Psoas muscle (tissue), 8 donors: ENCODE measurements at places on chromosomes 2 and 18.

DNA sequence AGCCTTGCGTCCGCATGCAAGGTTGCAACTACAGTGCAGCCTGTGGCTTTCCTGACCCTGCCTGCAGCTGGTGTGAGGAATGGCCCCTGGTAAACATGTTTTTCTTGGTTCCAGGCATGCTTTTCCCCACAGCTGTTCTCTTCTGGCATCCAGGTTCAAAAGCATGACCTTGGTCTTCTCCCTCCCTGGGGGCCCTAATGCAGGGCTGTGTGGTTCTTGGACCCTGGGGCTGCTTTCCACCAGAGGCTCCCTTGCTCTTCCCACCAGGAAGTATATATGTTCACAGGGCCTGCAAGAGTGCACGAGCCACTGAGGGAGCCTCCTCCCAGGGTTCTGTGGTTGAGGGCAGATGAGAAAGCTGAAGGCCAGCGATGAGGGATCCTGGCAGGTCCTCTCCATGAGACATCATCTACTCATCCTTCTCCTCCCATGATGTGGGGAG, 125.9 kb downstream of the BCL2L11 start:
- no peak for DNase-seq

DNA sequence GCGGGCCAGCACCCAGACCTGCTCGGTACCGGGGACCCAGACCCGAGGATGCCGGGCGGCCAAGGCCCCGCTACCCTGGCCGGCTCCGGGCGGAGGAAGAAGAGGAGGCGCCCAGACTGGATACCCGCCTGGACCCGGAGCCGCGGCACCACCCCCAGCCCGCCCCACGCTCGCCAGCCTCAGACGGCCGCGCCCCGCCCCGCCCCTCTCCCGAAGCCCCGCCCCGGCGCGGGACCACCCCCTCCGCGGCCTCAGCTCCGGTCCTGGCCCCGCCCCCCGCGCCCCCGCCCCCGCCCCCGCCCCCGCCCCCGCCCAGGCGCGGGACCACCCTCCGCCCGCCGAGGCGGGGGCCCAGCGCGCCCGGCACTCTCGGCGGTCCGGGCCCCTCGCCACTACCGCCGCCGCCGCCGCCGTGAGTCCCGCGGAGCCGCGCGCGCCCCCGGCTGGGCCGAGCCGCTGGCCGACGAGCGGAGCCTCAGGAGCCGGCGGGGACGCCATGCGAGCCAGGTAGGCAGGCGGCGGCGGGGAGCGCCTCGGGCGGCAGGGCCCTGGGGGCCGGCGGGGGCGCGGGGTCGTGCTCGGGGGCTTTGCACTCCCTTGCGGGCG, at the start of gene SH3BP4:
Gene SH3BP4 (plus strand): TSS at position 354 of the 606 bp plus-strand sequence. CDS start 82,986 bp downstream, outside the sequence.
- peak; percentile 82 for DNase-seq

DNA sequence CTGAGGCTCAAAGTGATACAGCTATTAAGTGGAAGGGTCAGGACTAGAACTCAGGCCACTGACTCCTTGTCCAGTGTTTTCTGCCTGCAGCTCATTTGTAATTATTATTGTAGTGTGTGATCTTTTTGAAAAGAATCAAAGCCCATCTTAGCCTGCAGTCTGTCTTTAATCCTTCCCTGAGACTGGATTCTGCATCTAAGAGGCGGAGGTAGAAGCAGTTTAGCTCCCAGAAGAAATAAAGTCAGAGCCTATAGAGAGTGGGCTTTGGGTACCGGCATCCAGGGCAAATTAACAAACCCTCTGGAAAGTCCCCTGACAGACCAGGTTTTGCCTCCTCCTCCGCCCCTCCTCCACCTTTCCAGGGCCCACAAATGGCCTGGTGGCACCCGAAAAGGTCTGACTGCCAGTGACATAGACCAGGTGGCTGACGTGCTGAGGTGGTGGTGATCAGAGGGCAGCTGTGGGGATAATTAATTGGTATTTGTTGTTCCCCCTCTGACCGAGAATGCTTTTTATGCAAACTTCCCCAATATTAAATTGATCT, 2.2 kb upstream of the RAX start:
- no peak for DNase-seq

DNA sequence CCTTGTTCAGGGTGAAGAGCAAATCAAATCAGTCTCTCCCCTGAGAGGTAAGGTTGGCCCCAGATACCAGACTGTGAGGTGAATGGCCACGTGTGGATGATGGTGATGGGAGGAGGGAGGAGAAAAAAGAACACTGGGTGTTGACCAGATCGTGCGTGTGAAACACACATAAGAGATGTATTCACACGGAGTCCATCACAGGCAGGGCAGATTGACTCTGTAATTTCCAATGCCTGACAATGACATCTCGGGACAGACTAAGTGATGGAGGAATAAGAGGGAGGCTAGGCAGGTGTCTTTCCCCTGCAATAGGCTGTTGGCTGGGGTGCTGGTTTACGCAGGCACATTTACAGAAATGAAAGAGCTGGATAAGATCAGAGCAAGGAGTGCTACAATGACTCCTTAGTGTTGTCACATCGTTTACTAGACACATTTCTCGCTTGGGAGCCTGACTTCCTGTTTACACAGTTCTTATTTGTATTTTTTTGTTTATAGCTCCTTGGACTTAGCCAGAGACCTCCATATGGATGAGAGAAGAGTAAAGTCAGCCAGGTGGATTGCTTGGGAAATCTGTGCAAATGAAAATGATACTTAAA, 43.1 kb downstream of the CPO start:
- no peak for DNase-seq

DNA sequence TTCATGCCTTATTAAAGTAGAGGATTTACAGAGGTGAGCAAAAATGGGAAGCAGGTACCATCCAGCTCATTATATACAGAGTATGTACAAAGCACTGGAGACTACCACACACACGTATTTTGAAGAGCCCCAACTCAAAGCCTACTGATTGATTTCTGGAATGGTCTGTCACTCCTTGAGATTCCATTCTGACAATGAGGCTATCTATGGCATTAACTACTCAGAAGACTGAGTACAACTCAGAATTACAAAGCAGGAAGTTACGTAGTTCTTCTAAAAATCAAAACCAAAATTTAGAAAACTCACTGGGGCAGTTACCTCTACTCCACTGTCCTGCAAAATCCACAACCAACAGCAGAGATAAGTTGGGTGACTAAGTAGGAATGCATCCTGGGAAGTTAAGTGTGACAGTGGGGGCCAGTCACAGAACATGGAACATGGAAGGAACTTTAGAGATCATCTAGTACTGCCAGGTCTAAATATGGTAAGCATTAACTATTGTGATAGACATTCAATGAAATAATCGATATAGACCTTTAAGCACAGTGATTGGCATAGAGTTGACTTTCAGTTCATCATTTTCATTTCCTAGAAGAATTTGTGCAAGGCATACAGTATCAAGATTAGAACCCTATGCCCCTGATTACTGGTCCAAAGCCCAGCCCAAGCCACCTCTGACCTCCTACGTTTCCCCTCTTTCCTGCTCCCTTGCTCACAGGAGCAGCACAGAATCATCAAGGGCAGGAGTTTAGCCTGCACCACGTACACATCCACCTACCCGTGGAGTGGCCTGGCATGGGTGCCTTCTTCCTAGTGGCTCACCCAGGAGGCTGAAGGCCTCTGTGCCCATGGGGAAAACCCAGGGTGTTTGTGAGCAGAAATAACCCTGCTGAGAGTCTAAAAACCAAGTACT, 80.1 kb upstream of the FOSL2 start:
- DNase-seq = no peak

DNA sequence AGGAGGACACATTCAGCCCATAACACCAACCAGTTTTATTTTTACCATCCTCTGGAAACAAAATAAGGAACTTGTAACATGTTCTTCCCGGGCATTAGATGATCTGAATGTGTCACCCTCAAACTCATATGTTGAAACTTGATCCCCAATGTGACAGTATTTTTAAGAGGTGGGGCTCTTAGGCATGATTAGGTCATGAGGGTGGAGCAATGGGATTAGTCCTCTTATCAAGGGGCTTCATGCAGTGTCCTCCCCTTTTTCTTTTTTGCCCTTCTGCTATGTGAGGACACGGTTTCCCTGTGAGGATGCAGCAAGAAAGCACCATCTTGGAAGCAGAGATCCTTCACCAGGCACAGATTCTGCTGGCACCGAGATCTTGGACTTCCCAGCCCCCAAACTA, 401.5 kb upstream of the TRIB2 start:
- no peak for DNase-seq

DNA sequence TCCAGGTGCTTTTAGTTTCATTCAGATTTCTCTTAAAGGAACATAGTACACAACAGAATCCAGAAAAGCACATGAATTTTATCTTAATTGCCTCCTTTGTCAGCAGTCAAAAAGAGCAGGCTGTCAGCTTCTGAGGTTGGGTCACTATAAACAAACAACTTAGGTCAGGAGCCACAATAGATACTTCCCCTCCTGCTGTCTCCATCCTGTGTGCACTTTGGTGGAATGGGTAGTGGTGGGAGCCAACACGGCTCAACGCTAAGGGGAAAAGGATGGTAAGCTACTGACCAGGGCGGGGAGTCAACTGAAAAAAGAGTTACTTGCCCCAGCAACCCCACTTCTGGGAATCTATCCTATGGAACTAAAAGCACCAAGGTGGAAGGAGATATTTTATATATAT, 121.9 kb downstream of the PAX3 start:
- DNase-seq = no peak

GRCh38 chr18:48023334-48024008, 93.0 kb upstream of the SMAD2 start:
- DNase-seq = peak; percentile 47

DNA sequence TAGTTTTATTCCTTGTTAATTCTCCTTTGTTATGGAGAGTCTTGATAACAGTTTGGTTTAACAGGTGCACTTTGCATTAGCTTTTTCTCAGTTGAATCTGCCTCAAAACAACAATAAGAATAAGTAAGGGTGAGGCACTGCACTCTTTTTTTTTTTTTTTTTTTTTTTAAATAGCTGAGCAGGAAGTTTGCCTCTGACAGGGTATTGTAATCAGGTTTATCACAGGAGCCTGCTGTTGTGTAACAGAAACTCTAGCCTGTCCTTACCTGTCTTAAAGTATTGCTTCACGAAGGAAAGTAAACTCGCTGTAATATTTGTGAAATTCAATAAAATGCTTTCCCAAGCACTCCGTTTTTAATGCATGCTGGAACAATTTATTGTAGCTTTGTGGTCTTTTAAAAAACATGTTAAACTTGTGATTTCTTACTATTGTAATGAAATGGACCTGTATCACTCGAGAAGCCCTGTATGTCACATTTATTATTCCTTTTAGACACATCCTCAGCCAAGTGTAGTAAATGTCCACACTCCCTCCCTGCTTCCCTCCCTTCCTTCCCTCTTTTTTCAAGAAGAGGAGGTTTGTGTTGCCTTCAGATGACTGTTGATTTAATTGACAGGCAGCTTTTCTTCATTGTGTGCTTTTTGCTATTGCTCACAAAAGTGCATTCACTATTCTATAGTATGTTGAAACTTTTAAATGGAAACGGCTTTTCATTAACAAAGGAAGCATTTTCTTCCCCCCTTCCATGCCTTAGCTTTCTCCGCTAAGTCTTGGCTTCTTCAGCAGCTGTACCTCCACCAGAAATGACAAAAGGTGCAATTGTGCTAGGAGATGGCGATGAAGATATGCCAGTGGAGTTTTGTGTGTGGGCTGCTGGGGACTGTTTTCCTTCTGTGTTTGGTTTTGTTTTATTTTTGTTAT, 52.7 kb downstream of the TAF1B start:
- no peak for DNase-seq

GRCh38 chr18:76619261-76619620, 124.2 kb upstream of the ZNF516 start:
- peak; percentile 59 for DNase-seq

DNA sequence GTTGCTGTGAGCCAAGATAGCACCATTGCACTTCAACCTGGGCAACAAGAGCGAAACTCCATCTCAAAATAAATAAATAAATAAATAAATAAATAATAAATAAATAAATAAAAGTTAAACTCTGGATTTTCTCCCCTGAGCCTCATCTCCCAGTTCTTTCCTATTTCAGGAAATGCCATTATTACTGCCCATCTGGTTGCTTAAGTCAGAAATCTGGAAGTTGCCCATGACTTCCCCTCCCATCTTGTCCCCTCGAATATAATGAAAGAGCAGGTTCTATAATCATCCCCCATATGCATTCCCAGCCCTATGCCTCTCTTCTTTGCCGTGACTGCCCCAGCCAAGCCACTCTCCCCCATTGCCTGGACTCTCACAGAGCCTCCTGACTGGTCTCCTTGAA, 4.2 kb upstream of the PSD4 start:
- DNase-seq = no peak

DNA sequence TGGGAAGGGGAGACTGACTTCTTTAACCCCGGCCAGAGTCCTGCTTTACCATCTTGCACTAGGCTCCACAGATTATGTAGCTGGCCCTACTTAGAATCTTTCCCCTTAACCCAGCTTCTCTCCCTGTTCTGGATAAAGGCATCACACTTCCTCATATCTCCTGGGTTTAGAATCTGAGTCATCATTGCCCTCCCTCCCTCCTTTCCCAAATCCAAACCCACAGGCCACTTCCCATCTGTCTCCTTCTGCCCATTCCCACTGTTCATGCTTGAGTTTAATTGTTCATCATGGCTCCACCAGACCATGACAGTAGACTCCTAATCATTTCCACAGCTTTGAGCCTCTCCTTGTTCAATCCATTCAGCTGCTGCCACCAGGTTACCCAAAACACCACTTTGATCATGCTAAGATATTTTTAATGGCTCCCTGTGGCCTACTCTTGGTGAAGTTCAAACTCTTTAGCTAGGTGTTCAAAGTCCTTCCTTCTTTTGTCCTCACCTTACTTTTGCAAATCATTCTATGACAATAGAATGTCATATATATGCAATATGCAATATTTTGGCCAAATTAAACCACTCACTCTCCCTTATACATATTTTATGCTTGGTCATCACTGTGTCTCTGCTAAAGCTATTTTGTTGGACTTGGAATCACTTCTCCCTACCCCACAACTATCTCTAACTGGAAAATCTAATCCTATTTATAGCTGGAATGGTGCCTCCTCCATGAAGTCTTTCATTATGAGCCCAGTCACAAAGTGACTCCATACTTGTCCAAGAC, 5.5 kb downstream of the PDE11A start:
- DNase-seq = no peak

GRCh38 chr2:70356941-70357683, 55.2 kb upstream of the FAM136A start:
- DNase-seq = no peak

GRCh38 chr2:237833546-237833945, 25.9 kb upstream of the RAMP1 start:
- DNase-seq = no peak

- no peak for DNase-seq
These were observed 591.3 kb upstream of the SYT4 start for GRCh38 chr18:43868497-43868995.

- no peak for DNase-seq
These were observed 283.7 kb upstream of the MMADHC start for GRCh38 chr2:149871091-149871885.

- no peak for DNase-seq
These were observed 40.9 kb downstream of the TCF4 start for GRCh38 chr18:55546851-55547704.

- no peak for DNase-seq
These were observed 1596.5 kb upstream of the LRRTM1 start for GRCh38 chr2:81901017-81901416.

GRCh38 chr2:128469875-128470274, 151.2 kb upstream of the HS6ST1 start:
- DNase-seq = no peak
